ENCODE measurements at places on chromosomes 2 and 18. TPM values are rescaled to one million over a fixed set of nuclear protein-coding genes. Genes with fewer than 3 reads are reported as not detected.
A peak's percentile ranks its signal among the peaks of the same experiment; 100 is the strongest.

GRCh38 chr2:72367530-72368225 lies 220.0 kb upstream of the CYP26B1 start:
- no peaks in the 10 kb centered on the region for H3K36me3 ChIP-seq
- no peak overlapping the region for H3K27ac ChIP-seq
- DNase-seq, result peak; percentile 77
- H3K4me3 ChIP-seq, result no peak overlapping the region

- H3K4me1 ChIP-seq, result peaks cover 48% of the 10 kb centered on the region
- H3K27ac ChIP-seq, result no peak overlapping the region
- H3K4me3 ChIP-seq, result no peak overlapping the region
- no peaks in the 10 kb centered on the region for H3K27me3 ChIP-seq
- DNase-seq, result no peak
Measured at GRCh38 chr2:177270531-177270930, 6.0 kb upstream of the NFE2L2 start.

DNA sequence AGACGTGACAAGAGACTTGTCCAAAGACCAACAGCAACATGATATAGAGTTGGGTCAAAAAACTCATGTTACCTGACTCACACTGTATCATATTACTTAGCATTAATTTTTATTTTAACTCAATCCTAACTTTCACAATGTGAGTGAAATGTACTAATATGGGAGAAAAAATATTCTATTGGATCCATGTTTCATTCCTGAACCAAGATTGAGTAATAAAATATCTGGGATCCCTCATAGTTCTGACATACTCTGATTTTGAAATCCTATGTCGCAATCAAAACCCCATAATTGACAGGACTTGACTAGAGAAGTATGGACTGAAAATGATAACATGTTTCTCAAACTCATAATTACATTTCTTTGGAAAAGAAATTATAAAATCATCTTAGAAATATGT lies 190.4 kb downstream of the RIT2 start:
- no peak overlapping the region for H3K4me3 ChIP-seq
- no peaks in the 10 kb centered on the region for H3K36me3 ChIP-seq
- no peaks in the 10 kb centered on the region for H3K4me1 ChIP-seq
- no peaks in the 10 kb centered on the region for H3K27me3 ChIP-seq
- no peak for DNase-seq

GRCh38 chr2:69594341-69594740 lies 49.2 kb downstream of the AAK1 start:
- H3K4me1 ChIP-seq, result no peaks in the 10 kb centered on the region
- no peak for DNase-seq
- H3K4me3 ChIP-seq, result no peak overlapping the region
- H3K27ac ChIP-seq, result no peak overlapping the region

- peak; percentile 78 for DNase-seq
- no peak overlapping the region for H3K27ac ChIP-seq
- no peak overlapping the region for H3K4me3 ChIP-seq
- H3K36me3 ChIP-seq, result no peaks in the 10 kb centered on the region
Measured at GRCh38 chr18:44325903-44326635, 354.6 kb upstream of the SETBP1 start.

GRCh38 chr18:54824761-54825160 lies 3.5 kb upstream of the RAB27B start:
- peaks cover 26% of the 10 kb centered on the region for H3K36me3 ChIP-seq
- DNase-seq, result no peak
- H3K4me3 ChIP-seq, result no peak overlapping the region
- no peaks in the 10 kb centered on the region for H3K27me3 ChIP-seq

DNA sequence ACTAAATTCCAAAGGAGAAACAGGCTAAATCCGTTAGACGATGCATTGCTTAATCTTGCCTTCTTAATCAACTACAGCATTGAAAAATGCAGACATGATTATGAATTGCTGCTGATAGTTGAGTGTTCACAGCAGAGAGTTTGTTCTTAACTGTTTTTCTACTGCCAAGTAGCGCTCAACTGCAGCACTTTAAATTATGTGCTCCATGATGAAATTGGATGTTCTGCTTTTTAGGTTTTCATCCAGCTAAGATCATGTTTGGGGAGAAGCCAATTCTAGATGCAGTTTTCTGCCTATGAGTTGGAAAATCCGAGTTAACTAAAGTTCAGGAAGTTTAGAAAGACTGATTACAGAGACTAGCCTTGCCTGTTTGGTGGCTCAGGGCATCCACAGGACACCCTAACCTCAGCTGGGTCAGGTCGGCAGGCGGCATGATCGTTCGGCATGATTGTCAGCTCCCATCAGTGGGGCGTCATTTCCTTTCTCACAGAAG lies 119.4 kb upstream of the PIEZO2 start:
- H3K4me3 ChIP-seq, result no peak overlapping the region
- DNase-seq, result no peak
- H3K27me3 ChIP-seq, result peaks cover 48% of the 10 kb centered on the region
- no peaks in the 10 kb centered on the region for H3K4me1 ChIP-seq

DNA sequence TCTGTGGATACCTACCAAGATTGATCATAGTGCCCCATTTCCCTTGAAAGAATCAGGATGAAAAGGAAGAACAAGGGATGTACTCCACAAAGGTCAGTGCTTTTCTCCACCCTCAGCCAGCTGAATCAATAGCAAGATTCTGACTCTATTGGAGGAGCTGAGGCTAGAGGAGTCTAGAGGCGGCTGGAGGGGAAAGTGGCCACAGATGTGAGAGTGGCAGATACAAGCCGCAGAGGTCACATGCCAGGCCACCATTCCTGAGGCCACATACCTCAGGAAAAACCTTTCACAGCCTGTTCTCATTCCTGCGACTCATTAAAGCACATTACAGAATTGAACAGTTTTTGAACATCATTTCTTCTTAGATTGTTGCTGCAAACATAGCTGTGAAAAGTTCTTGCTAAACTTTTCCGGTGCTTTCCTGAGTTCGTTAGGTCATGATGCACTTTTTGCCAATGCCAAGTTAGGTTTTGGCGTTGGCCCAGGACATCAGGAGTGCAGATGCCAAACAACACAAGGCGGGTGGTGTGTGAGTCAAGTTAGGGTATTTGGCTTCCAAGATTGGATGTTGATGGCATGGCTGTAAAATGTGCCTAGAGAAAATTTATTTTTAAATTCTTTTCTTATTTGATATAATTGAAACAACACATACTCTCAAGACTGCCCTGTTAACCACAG lies 160.7 kb upstream of the SP5 start:
- no peak overlapping the region for H3K27ac ChIP-seq
- no peak for DNase-seq
- H3K27me3 ChIP-seq, result no peaks in the 10 kb centered on the region
- H3K4me3 ChIP-seq, result no peak overlapping the region
- no peaks in the 10 kb centered on the region for H3K36me3 ChIP-seq
- no peaks in the 10 kb centered on the region for H3K4me1 ChIP-seq

- H3K4me3 ChIP-seq, result no peak overlapping the region
- H3K27ac ChIP-seq, result no peak overlapping the region
- H3K36me3 ChIP-seq, result no peaks in the 10 kb centered on the region
- no peak for DNase-seq
Measured at GRCh38 chr2:147663153-147663961, 181.5 kb upstream of the ACVR2A start.

DNA sequence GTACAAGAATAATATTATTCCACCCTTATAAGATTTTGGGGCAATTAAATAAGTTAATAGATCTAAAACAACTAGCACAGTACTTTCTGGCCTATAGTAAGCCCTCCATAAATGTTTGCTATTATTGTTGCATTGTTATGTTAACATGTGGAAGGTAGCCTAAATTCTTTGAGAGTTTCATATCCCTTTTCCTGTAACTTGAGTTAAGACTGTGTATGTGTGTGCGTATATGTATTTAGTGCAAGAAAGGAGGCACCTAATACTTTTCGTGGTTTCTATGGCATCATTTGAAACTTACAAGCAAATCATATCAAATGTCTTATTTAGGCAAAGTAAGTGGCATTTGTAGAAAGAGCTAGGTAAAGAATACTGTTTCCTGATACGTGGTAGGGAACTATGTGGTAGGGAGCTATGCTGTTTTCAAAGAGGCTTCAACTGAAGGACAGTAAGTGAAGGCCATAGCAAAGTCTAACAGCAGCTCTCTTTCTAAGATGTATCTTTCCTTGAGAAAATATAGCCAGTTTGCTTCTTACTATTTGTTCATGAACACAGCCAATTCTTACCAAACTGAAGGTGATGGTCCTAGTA lies 36.8 kb upstream of the C2orf74 start:
- no peaks in the 10 kb centered on the region for H3K36me3 ChIP-seq
- no peak overlapping the region for H3K27ac ChIP-seq
- H3K4me3 ChIP-seq, result no peak overlapping the region
- H3K4me1 ChIP-seq, result no peaks in the 10 kb centered on the region
- DNase-seq, result no peak

- H3K27ac ChIP-seq, result no peak overlapping the region
- peaks cover 10% of the 10 kb centered on the region for H3K4me1 ChIP-seq
- DNase-seq, result no peak
- no peaks in the 10 kb centered on the region for H3K36me3 ChIP-seq
- H3K4me3 ChIP-seq, result no peak overlapping the region
- peaks cover 86% of the 10 kb centered on the region for H3K27me3 ChIP-seq
Measured at GRCh38 chr2:240329778-240330177, 105.7 kb upstream of the GPC1 start.

DNA sequence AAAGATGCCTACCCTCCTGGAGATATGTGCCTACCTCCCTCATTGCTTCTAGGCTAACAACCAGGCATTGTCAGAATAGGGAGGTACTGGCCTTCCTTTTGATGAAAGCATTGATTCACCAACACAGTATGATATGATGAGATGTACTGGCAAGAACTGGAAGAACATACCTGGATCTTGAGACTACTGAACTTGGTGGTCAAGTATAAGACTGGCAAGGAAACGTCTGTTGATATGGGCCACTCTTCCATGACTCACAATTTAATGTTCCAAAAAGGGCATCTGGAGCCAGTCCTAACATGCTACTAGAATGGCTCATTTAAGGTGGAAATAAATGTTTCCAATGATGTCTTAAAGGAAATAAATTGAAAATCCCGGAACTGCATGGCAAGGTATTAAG lies 18.1 kb downstream of the DTNB start:
- no peak overlapping the region for H3K4me3 ChIP-seq
- H3K36me3 ChIP-seq, result no peaks in the 10 kb centered on the region
- no peak for DNase-seq
- H3K4me1 ChIP-seq, result peaks cover 8% of the 10 kb centered on the region

GRCh38 chr18:24923138-24923537 lies 428.8 kb downstream of the ZNF521 start:
- H3K4me3 ChIP-seq, result no peak overlapping the region
- H3K27ac ChIP-seq, result no peak overlapping the region
- H3K4me1 ChIP-seq, result no peaks in the 10 kb centered on the region

DNA sequence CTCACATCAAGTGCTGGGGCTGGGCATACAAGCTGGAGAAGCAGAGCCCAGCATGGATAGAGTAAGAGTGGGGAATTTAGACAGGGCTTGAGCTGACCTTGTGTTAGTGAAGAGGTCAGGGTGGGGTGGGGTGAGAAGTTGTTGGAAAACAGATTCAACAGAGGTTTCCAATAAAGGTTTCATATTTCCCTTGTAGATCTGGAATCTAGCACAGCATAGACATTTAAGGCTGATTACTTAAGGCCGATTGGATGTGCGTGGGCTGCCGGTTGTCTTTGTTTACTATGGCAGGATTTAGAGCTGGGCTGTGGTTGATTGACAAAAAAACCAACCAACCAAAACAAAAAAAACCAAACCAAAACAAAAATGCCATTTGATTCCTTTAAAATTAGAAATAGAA lies 114.9 kb upstream of the SEC11C start:
- no peak for DNase-seq
- no peak overlapping the region for H3K4me3 ChIP-seq
- H3K27me3 ChIP-seq, result no peaks in the 10 kb centered on the region
- H3K36me3 ChIP-seq, result no peaks in the 10 kb centered on the region
- no peak overlapping the region for H3K27ac ChIP-seq
- H3K4me1 ChIP-seq, result no peaks in the 10 kb centered on the region

- H3K27ac ChIP-seq, result no peak overlapping the region
- no peaks in the 10 kb centered on the region for H3K27me3 ChIP-seq
- H3K36me3 ChIP-seq, result no peaks in the 10 kb centered on the region
- no peak for DNase-seq
- peaks cover 6% of the 10 kb centered on the region for H3K4me1 ChIP-seq
Measured at GRCh38 chr18:46001074-46001473, 33.9 kb upstream of the EPG5 start.

DNA sequence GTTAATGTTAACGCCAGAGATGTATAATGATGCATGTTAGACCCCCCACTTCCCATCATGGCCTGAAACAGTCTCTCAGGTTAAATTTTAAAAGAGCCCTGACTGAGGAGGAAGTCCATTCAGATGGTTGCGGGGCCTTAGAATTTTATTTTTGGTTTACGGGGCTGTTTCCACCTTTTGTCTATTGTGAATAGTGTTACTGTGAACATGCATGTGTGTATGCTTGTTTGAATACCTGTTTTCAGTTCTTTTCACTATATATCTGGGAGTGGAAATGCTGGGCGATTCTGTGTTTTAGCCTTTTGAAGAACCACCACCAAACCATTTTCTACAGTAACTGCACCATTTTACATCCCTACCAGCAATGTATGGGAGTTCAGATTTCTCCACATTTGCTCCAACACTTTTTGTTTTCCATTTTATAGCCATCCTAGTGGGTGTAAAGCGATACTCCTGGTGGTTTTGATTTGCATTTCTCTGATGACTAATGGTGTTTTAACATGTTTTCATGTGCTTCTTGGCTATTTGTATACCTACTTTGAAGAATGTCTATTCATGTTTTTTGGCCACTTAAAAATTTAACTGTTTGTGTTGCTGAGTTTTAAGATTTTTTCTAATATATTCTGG lies 133.0 kb downstream of the MYO3B start:
- no peak overlapping the region for H3K4me3 ChIP-seq

DNA sequence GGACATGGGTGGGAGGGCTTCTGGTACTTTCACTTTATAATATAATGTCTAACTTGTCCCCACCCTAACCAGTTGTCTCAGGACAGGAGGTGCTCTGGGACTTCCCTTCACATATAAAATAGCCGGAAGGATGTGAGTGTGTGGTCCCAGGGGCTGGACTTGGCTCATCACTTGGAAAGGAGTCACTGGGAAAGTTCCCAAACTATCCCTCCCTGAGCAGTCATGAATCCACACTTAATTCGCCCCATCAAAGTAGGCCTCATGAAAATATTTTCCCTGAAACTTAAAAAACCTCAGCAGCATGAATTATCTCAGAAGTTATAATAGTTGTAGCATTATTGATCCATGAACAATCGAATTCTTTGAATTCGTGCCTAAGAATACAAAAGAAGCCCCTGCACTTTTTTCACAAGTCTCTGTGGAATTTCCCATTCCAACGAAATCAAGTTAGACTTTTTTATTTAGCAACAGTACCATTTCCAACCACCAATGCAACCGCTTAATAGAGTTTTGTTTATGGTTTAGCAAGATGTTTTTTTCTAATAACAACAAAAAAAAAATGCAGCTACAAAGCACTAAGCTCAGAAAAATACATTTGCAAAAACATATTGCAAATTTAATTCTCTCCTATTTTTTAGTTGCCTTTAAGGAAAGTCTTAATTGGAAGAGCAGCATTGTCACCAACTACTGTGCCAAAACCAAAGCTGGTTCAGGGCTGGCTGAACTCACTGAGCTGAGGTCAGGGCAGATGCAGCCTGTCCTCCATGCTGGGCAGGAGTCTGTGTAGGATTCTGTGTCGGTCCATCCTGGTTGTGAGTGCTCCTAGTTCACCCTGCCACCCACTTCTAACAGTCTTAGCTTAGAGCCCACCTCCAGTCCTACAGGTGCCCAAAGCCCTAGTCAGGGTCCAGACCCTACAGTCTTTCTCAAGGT lies 68.8 kb upstream of the SPTBN1 start:
- no peaks in the 10 kb centered on the region for H3K4me1 ChIP-seq
- no peaks in the 10 kb centered on the region for H3K27me3 ChIP-seq
- no peaks in the 10 kb centered on the region for H3K36me3 ChIP-seq
- H3K4me3 ChIP-seq, result no peak overlapping the region
- no peak for DNase-seq

Gene FBXO15
- total RNA-seq, result 1.5 TPM

Gene IL36A
- not detected for total RNA-seq

Gene ABCG8
- 1.6 TPM for total RNA-seq

Gene UGT1A9
- total RNA-seq, result 3.5 TPM

Gene IL1A
- 6.4 TPM for total RNA-seq

Gene KCNG2
- not detected for total RNA-seq

Gene ANKRD30B
- not detected for total RNA-seq

All from Calu3 (cell line).